Lung (tissue), 17 donors: ENCODE measurements at places on chromosomes 7 and 10. TPM values are rescaled to one million over a fixed set of nuclear protein-coding genes. Genes with fewer than 3 reads are reported as not detected.
A peak's percentile ranks its signal among the peaks of the same experiment; 100 is the strongest.

- no peak for DNase-seq
Measured at GRCh38 chr10:49290131-49290530, 8.8 kb upstream of the C10orf71 start.

The AGAP9 gene
- 3.6 TPM for polyA plus RNA-seq

The CPA5 gene
- polyA plus RNA-seq = 0.08 TPM

DNA sequence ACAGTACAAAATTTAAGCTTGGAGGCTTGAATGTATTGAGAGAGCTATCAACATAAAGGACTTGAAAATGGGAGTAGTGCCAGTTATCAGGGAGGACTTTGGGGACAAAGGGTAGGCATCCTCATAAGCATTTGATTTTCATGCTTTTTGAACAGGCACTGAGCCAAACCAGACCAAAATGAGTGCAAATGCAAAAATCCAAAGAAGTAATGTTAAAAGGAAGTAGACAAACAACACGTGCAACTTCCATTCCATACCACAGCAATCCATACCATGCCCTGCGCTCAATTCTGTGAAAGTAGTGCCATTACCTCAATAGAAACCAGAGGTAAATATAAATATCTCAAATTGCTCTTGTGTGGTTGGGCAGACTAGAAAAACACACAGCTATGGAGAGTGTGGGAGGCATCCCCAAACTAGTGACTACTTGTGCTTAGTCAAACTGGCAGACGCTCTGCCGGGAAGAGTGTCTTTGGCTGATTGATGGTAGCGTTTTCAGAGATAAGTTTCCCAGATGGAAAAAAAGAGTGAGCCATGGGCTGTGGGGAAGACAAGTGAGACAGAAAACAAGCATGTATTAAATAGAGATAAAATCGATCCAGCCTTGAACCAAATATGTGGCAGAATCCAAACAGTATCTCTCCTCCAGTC lies 161.5 kb downstream of the CREB5 start:
- DNase-seq = peak; percentile 55

The CYP26C1 gene
- 0.02 TPM for polyA plus RNA-seq

DNA sequence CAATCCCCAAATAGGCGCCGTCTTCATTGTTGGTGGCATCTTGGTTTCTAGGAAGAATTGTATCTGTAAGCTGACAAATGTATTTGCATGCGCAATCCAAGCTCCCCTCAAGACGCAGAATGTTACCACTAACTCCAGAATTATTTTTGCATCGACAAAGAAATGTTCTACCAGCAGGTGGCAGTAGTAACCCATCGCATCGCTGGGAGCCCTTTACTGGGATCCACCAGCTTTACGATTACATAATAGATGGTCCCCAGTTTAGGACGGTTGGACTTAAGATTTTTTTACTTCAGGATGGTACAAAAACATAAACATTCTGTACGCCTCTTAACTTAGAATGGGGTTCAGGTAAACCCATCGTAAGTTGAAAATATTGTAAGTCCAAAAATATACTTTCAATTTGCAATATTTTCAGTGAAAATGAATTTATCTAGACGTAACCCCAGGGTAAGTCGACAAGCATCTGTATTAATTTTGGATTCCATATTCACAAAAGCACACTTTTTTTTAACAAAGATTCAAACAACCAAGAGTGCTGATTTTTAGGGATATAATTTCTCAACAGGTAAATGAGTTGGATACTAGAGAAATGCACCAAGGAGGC lies 114.0 kb upstream of the COBL start:
- DNase-seq = peak; percentile 57

DNA sequence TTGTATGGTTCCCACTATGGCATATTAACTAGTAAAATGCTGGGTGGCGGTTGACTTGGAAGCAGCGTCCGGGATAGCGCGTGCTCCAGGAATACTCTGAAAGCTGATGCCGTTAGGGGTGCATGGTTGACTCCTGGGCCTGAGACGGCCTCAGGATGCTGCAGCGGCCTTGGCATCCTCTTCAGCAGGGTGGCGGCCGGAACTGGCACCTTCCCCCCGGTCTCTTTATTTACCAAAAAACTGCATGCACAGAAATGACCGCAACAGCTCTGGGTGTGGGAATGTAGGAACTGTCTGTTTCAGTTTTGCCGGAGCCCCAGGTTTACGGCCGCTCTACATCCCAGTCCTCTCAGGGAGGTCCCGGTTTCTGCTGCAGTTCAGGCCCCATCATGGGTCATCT lies 28.8 kb downstream of the PFKP start:
- DNase-seq = no peak

The HACD1 gene
- polyA plus RNA-seq = 11.5 TPM

The TMEM106B gene
- 11.8 TPM for polyA plus RNA-seq

- no peak for DNase-seq
Measured at GRCh38 chr10:4733150-4733842, 92.7 kb upstream of the AKR1E2 start.

GRCh38 chr7:20696002-20696605 lies 80.6 kb downstream of the ABCB5 start:
- no peak for DNase-seq

The PILRB gene
- polyA plus RNA-seq = 26.1 TPM

GRCh38 chr7:139585042-139585441 lies 61.6 kb downstream of the CLEC2L start:
- no peak for DNase-seq

GRCh38 chr10:71536332-71536731 lies 139.6 kb downstream of the CDH23 start:
- DNase-seq = no peak

The HOXA9 gene
- 0.40 TPM for polyA plus RNA-seq

DNA sequence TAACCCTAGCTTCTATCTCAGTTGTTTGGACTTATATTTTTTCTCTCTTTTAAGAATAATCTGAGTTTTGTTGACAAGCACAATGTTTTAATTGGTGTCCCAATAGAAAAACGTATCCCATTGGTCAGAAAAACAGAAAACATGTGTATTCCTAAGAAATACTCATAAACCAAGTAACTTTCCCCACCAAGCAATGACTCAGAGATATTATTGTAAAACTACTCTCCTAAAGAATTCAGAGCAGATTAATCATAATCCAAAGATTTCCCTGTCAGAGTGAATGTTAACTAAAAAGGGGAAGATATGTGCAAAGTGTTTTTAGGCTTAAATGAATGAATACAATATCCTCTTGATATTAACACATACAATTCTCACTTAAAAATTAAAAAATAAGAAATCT lies 29.4 kb upstream of the MBL2 start:
- DNase-seq = no peak

The ITGB8 gene
- polyA plus RNA-seq = 1.5 TPM

The USP54 gene
- 19.7 TPM for polyA plus RNA-seq
